Fibroblast of the aortic adventitia (primary cell): ENCODE measurements at places on chromosomes 5 and 9. TPM values are rescaled to one million over a fixed set of nuclear protein-coding genes. Genes with fewer than 3 reads are reported as not detected.
A peak's percentile ranks its signal among the peaks of the same experiment; 100 is the strongest.

DNA sequence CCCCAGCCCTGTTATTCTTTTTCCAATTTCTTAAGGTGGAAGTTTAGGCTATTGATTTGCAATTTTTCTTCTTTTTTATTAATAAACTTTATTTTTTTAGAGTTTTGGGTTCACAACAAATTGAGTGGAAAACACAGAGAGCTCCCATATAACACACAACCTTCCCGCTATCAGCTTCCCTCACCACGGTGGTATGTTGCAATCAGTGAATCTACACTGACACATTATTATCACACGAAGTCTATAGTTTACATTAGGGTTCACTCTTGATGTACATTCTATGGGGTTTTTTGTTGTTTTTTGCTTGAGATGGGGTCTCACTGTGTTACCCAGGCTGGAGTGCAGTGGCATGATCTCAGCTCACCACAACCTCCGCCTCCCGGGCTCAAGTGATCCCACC is 4.8 kb upstream of the NFX1 start:
- DNase-seq = no peak

DNA sequence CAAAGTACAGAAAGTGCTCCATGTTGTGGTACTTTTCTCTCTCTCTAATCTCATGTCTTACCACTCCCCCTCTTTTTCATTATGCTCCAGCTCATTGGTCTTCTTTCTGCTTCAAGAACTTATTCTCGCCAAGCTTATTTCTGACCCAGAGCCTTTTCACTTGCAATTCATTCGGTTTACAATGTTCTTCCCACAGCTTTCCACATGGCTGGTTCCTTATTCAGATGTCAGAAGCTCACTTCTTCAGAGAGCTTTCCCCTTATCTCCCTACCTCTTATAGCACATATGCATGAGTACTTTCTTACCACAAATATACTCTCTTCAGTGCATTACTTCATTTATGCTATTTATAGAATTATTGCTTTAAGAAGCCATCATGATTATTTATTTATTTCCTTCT is 338.8 kb upstream of the ATP10B start:
- no peak for DNase-seq

- no peak for DNase-seq
These were observed 29.1 kb upstream of the SLC6A3 start for GRCh38 chr5:1474183-1474839.

Gene NR2F1
- 8.0 and 20.5 TPM in 2 replicates for total RNA-seq

DNA sequence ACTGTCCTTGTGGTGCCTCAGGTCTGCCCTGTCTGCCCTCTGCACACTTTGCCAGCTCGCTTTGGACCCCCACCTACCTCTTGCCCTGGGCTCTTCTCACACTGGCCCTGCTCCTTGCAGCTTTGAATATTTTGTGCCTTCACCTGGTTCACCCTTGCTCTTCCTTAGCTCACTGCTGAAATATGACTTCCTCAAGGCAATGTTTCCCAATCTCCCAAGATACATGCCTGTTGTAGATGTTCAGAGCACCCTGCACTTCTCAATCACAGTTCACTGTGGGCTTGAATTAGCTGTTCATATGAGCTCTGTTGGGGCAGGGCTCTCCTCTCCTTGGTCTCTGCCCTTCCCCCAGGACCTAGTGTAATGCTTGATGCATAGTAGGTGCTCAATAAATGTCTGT is 8.0 kb downstream of the AFAP1L1 start:
- no peak for DNase-seq

Gene LURAP1L
- total RNA-seq = 47.5 and 48.2 TPM in 2 replicates

Gene SCGB3A2
- total RNA-seq = not detected in 2 replicates

DNA sequence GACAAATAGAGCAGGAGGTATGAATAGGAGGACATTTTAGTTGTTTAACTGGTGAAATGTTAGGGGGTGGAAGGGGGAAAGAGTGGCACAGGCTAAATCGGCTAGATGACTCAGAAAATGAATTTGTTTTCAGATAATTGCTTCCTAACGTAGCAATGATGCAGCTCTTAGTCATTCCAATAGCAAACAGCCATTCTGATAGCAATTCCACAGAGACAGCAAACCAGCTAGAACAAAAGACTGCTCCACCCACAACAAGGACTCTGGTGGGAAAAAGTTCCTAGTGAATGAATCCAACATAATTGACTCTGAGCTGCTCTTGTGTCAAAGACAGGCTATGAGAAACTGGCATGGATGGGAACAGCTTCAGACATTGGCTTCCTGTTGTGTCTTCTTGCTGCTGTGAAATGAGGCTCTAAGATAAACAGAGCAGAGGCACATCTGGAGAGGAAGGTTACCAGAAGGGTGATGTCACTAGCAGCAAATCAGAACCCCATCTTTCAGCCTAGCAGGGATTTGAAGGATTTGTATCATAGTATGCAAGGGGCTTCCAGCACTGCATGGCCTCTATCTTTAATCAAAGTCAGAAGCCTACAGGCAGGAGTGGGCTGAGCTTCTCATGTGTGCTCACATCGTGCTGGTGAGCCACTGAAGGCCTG is 28.1 kb upstream of the F2RL1 start:
- peak; percentile 100 for DNase-seq
